ENCODE measurements at places on chromosomes 7 and 10.

- no peak for DNase-seq
These were observed 69.6 kb upstream of the LEP start for GRCh38 chr7:128171342-128171918.

DNA sequence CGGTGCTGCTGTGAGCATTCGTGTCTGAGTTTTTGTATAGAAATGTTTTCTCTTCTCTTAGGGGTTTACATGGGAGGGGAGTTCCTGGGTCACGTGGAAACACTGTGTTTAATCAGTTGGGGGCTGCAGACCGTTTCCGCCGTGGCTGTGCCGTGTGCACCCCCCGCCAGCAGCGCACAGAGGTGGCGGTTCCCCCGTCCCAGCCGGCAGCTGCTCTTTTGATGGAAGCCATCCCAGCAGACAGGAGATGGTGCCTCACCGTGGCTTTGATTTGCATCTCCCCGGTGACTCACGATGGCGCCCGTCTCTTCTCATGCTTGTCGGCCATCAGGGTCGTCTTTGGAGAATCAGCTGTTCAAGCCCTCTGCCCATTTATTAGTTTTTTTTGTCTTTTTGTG, 34.9 kb upstream of the FOXL3 start:
- no peak for DNase-seq

GRCh38 chr10:114518401-114519305, 114.4 kb upstream of the AFAP1L2 start:
- peak; percentile 43 for DNase-seq

GRCh38 chr7:152330827-152331226, 105.0 kb downstream of the KMT2C start:
- no peak for DNase-seq

GRCh38 chr10:23779301-23779700, 340.4 kb downstream of the OTUD1 start:
- no peak for DNase-seq

DNA sequence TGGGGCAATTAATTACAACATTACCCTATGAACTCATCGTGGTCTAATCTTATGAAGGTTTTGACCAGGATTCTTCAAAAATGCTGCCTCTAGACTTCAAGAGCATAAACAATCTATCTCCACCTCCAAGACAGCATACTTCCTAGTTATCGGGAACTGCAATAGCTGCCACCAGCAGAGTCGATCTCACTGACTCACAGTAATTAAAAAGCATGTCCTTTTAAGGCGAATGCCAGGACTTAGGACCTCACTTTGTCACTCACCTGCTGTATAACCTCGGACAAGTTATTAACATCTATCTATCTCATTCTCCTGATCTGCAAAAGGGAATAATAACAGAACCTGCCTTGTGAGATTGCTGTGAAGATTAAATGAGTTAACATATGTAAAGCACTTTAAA, 666.0 kb upstream of the COBL start:
- DNase-seq, result no peak

GRCh38 chr7:27189997-27190748, 5.1 kb upstream of the HOXA11 start:
- no peak for DNase-seq

- peak; percentile 30 for DNase-seq
These were observed 2.5 kb downstream of the ZEB1 start for GRCh38 chr10:31321396-31321941.

- no peak for DNase-seq
These were observed 453.3 kb downstream of the DGKB start for GRCh38 chr7:14449291-14449690.

DNA sequence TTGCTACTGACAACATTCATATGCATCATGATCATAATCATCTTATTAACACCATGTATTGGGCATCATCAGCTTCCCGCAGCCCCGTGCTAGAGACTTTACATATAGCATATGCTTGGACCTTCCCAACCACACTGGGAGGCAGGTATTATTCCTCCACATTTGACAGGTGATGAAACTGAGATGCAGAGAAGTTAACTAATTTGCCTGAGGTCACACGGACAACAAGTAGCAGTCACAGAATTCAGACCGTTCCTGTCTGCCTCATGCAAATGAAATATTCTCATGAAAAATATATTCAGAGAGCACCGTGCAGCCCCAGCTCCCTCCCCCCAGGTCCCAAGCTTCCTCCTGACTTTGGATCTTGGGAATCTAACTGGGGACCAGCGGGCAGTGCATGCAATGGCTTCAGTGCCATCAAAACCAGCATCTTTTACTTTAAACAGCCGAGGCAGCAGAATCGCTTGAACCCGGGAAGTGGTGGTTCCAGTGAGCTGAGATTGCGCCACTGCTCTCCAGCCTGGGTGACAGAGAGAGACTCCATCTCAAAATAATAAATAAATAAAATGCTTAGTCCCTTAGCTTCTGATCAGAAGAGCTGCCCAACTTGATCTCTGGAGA, 112.2 kb upstream of the GPR26 start:
- no peak for DNase-seq

GRCh38 chr10:75894761-75895160, 463.3 kb downstream of the LRMDA start:
- no peak for DNase-seq

- no peak for DNase-seq
These were observed 96.5 kb downstream of the ARMH3 start for GRCh38 chr10:101959346-101959916.

DNA sequence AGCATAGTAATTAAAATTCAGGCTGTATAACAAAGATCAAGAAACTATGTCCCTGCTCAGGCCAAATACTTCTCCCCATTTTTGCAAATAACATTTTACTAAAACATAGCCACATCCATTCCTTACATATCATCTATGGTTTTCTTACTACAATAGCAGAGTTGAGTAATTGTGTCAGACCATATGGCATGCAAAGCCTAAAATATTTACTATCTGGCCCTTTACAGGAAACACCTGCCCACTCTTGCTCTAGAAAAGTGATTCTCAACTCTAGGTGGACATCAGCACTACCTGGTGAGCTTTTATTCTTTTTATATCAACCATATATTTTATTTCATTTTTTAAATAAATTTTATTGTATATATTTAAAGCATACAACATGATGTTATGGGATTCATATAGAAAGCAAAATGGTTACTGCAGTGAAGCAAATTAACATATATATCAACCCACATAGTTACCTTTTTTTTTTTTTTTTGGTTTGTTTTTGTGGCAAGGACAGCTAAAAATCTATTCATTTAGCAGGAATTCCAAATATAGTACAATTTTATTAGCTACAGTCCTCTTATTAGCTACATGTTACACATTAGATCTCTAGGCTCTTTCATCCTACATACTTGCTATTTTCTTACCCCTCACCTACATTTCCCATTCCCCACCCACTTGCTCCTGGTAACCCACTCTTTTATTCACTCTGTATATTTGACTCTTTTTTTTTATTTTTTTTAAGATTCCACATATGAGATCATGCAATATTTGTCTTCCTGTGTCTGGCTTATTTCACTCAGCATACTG, 19.6 kb downstream of the ABI1 start:
- DNase-seq, result no peak

Data from NCI-H2029 (cell line).